Activated CD4-positive, CD25-positive, alpha-beta regulatory T cell treated with anti-CD3 and anti-CD28 coated beads, Interleukin-2, amount 50 U/mL, for 16 hours (primary cell): ENCODE measurements at places on chromosomes 7 and 10.

- no peak for DNase-seq
These were observed 25.3 kb downstream of the COL13A1 start for GRCh38 chr10:69826789-69827554.

GRCh38 chr10:103758294-103758681 is 97.1 kb downstream of the SH3PXD2A start:
- no peak for DNase-seq

- DNase-seq: no peak
These were observed 56.0 kb downstream of the PTPRN2 start for GRCh38 chr7:158531661-158532060.

DNA sequence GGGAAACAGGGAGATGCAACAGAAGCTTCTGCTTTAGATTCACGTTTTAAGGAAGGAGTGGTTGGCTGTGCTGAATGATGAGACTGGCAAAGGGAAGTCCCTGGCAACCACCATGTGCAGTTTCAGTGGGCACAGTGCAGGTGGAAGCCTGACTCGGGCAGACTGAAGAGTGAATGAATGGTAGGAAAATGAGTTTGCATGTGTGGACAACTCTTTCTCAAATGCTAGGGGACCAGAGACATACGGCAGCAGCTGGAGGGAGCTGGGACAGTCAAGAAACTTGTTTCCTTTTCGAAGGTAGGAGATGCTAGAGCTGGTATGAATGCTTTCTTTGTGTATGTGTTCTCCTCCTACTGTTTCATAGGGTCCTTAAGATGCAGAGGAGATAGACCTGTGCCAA is 29.0 kb downstream of the PODXL start:
- no peak for DNase-seq

DNA sequence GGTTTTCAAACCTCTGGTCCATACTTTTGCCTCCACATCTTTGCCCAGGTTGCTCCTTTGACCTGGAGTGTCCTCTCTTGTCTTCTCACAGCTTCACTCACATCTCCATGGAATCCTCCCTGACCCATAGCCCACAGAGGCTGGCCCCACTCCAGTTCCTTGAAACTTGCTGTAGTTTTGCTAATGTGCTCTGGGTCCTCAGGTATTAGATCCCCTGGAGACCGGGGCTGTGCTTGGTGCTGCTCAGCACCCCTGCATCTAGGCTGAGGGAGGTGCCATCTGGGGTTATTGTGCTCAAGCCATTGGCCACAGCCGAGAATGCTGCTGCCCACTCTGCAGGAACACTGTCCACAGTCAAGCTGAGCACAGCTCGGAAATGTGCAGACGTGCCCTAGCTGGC is 16.5 kb downstream of the KNDC1 start:
- DNase-seq: no peak

GRCh38 chr7:133853706-133854276 is 273.3 kb upstream of the LRGUK start:
- no peak for DNase-seq

- no peak for DNase-seq
These were observed 30.7 kb downstream of the PTPRN2 start for GRCh38 chr7:158556721-158557440.

DNA sequence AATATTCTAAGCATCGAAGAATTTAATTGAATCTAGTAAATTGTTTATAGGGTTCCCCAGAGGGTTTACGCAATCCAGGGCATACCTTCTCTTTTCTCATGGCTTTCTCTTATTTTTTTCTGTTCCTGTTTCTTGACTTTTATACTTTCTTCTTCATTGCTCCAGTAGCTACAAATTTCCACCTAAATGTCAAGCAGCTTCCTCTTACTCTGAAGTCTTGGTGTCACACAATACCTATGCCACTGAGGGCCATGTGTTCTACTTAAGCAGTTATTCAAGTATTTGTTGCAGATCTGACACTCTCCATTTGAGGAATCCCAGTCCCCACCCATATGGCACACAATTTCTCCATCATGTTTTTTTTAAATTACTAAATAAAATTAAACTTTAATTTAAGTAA is 343.1 kb upstream of the MBL2 start:
- DNase-seq: no peak

DNA sequence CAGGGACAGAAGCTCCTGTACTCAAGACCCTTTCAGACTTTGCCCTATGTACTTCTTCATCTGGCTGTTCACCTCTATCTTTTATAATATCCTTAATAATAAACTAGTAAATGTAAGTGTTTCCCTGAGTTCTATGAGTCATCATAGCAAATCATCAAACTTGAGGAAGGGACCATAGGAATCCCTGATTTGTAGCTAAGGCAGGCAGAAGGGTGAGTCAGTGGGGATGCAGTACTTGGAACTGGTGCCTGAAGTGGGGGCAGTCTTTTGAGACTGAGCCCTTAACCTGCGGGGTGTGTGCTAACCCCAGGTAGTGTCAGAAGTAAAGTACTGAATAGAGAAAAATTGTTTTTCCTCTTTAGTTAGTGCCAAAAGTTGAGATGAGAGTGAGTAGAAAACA is 6.2 kb upstream of the TMEM243 start:
- no peak for DNase-seq

- DNase-seq: no peak
These were observed 51.9 kb downstream of the CDC14C start for GRCh38 chr7:48976253-48976652.

- no peak for DNase-seq
These were observed 203.4 kb upstream of the AHR start for GRCh38 chr7:17094963-17095574.

- DNase-seq: peak; percentile 64
These were observed 465 bp downstream of the SEPHS1 start for GRCh38 chr10:13347500-13348156.

DNA sequence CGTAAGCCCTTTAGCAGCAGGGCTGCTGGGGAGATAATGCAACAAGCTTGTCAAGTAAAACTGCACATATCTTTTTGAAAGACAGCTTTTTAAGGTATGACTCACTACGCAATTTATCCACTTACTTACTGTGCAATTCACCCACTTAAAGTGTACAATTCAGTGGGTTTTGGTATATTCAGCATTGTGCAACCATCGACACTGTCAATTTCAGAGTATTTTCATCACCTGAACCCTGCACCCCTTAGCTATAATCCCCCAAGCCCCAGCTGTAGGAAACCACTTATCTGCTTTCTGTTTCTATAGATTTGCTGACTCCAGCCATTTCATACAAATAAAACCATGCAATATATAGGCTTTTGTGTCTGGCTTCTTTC is 168.0 kb downstream of the PTPN20 start:
- no peak for DNase-seq

GRCh38 chr7:120304674-120305073 is 31.7 kb downstream of the KCND2 start:
- DNase-seq: no peak

DNA sequence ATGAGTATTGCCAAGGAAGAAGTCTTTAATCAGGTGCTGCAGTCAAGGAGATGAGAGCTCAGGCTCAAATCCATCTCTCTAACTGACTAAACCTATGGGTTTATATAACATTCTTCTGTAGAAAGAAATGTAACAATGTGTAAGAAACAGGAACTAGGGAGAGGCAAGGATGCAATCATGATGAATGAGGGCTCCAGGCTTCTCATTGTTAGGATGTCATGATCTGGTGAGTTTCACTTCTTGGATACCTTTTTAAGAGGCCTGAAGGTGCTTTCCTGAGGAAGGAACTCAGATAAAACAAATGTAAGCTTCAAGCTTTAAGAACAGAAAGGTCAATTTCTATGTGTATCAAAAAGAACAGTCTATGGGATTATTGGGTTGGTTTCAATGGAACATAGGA is 30.8 kb upstream of the SCIN start:
- DNase-seq: no peak

- DNase-seq: no peak
These were observed 110.6 kb downstream of the EMX2 start for GRCh38 chr10:117653170-117653515.

GRCh38 chr7:16528520-16528919 is 1.9 kb downstream of the LRRC72 start:
- no peak for DNase-seq
